ENCODE measurements at places on chromosomes 2 and 18.

DNA sequence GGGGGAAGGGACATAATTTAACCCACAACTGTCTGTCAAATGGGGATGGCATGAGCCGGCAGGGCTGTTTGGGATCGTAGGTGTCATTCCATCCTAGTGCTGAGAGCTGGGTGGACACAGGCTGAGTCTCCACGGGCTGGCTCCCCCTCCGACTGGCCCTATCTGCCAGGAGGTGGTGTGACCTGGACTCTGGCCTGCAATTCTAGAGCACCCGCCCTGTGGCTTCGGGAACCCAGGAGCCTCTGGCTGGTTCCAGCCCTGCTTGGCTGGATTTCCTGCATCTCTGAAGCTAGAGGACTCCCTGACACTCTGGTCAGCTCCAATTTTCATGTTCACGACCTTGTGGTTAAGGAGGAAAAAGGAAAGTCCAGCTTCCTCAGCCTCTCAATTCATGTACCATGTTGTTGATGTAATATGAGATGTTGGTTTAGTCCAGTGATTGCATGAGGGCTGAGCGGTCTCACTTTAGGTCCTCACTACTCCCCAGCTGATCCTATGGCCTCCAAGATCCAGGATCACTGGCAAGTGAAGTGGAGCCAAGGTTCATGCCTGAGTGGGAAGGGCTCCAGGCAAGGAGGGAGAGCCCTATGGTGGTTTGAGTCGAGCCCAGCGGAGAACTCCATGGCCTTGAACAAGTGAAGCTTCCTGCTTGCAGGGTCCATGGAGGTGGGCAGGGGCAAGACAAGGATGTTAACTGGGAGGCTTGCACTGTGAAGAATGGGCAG is 169.1 kb downstream of the NDUFA10 start:
- DNase-seq, result no peak

GRCh38 chr2:44515416-44515815 is 153.7 kb downstream of the CAMKMT start:
- no peak for DNase-seq

DNA sequence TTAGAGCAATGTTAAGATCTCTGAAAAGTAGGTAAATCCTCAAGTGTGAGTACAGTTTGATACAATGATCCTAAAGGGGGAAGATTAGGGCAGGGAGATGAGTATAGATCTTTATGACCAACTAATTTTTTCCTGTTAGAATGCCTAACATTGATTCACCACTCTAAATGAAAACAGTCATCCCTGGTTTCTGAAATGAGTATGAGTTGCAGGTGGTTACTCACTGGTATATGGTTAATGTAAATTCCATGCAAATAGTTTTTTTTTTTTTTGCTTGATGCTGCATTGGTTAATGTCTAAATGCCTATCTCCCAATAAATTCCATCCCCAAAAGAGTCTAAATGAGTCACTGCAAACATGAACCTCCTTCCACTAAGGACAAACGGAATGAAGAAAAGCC is 55.0 kb upstream of the SERPINB2 start:
- DNase-seq, result no peak

- DNase-seq, result no peak
Measured at GRCh38 chr2:72583376-72583775, 242.5 kb downstream of the EXOC6B start.

- DNase-seq, result no peak
Measured at GRCh38 chr2:142422769-142423168, 292.0 kb upstream of the LRP1B start.

DNA sequence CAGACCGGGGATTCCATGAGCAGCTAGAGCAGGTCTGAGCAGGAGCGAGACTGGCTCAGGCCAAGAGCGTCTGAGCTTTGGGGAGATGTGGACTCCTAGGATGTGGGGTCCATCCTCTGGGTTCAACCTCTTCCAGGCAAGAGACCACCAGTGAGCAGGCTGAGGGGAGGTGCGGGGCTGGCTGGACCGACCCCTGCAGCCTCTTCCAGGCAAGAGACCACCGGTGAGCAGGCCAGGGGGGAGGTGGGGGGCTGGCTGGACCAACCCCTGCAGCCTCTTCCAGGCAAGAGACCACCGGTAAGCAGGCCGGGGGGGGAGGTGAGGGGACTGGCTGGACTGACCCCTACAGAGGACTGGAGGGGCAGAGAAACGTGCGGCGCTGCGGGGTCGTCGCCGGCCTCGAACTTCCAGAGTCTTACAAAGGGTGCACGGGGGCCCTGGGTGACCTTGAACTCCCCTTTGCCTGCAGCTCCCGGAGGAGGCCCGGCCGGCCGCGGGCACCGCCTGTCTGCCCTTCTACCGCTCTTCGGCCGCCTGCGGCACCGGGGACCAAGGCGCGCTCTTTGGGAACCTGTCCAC is 63.4 kb downstream of the TPO start:
- DNase-seq, result no peak

DNA sequence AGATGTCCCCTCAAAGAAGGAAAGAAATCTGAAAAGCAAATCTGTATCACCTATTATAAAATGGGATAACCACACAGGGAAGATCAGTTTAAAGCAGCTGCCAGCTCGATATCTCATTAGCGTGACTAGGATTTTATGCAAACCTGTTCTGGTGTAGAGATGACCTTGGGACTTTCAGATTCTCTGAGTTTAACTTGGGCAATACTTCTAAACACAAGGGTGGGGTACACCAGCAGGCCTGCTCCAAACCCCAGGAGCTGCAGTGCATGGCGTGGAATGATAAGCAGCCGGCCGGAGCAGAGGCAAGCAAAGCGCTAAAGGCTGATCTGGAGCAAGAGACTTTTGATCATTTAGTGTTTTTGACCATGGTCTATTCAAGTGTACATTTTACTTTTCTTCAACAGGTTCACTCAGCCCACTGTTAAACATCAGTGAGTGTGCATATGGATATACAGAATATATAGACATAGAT is 4.7 kb downstream of the SERTAD2 start:
- no peak for DNase-seq

- DNase-seq, result no peak
Measured at GRCh38 chr2:72362733-72363132, 215.1 kb upstream of the CYP26B1 start.

- DNase-seq, result no peak
Measured at GRCh38 chr2:14127765-14128164, 504.8 kb upstream of the LRATD1 start.

DNA sequence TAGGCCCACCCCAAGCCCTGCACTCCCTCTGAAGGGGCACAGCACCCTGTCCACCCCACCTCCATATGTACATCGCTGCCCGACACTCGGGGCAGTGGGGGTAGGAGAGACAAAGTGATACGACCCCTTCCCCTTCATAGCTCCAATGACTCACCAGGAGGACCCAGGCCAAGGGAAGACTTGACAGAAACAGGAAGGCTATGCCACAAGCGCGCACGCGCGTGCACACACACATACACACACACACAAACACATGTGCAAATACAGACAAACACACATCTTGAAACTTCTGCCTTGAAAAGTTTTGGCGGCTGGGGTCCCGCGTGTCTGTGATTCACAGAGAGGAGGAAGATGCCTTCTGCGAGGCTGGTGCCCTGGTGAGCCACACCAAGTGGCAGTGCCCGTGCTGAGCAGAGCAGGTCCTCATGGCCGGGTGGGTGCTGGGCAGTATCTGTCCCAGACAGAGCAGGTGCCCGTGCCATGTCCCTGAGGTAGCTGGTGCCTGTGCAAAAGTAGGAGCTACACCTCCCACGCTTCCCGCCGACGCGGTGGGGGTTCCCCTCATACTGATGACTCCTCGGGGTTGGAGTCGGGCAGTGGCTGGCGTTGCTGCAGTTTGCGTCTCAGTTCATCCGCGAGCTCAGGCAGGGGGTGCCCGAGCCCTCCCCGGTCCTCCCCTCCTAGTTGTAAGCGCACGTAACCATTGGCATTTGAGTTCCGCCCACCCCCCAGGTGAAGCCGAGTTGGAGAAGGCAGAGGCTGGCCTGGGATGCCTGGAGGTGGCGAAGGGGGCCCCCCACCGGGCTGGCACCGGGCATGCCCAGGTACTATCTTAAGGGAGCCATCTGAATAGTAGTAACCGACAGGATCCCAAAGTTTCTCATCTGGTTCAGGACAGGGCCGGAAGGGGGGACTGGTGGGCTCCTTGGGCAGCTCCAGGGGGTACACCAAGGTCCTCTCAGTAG is 2.5 kb upstream of the ANKRD39 start:
- no peak for DNase-seq

DNA sequence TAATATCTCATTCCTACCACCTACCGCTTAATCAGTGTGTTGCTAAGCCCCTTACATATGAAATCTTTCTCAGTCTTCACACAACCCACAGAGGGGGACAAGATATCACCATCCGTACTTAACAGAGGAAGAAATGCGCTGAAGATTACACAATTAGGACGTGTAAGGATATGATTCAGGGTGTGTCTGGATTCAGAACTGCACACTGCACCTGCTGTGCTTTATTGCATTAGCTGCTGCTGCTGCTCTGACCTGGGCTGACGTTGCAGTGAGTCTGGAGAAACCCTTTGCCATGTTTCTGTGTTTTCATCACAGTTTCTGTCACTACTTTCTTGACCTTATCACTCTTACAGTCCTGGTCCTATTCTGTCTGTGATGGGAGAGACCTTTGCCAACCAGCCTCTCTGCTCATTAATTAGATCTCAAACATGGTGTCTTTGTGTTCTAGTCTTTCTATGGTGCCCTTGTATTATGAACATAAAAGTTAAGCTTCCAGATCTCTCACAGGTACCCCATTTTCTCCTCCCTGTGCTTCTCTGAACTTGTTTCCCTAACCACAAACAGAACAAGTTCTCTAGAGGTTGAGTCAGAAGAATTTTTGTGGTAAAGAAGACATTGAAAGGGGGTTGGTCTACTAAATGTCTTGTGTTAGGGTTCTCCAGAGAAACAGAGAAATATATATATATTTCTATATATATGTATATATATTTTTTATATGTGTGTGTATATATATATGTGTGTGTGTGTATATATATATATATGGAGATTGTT is 92.9 kb upstream of the CYP1B1 start:
- no peak for DNase-seq
